GM23248 (cell line): ENCODE measurements at places on chromosomes 3 and 15. TPM values are rescaled to one million over a fixed set of nuclear protein-coding genes. Genes with fewer than 3 reads are reported as not detected.

EIF1B gene
- 81.6 and 87.4 TPM in 2 replicates for polyA plus RNA-seq

SAXO2 gene
- polyA plus RNA-seq: 0.51 and 2.0 TPM in 2 replicates

REC114 gene
- polyA plus RNA-seq: not detected in 2 replicates

BSN gene
- polyA plus RNA-seq: 0.03 and 0.08 TPM in 2 replicates

CCR9 gene
- polyA plus RNA-seq: not detected in 2 replicates

VILL gene
- 2.8 and 2.9 TPM in 2 replicates for polyA plus RNA-seq

POU1F1 gene
- not detected in 2 replicates for polyA plus RNA-seq

DNA sequence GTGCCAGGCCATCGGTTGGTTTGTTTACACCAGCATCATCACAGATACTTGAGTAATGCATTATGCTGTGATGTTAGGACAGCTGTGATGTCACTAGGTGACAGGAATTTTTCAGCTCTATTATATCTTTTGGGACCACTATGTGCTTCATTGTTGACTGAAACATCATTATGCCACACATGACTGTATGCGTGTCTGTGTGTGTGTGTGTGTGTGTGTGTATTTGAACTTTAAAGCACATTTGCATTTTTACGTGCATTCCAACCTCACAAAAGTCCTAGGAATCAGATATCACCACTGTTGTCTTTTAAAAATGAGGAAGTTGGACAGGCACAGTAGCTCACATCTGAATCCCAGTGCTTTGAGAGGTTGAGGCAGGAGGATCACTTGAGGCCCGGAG lies 223.0 kb downstream of the TBL1XR1 start:
- DNase-seq: no peak

GRCh38 chr3:57961177-57961827 lies 46.9 kb upstream of the FLNB start:
- DNase-seq: no peak

- no peak for DNase-seq
Measured at GRCh38 chr15:29092376-29093064, 177.1 kb downstream of the NSMCE3 start.

- DNase-seq: peak; percentile 14
Measured at GRCh38 chr15:95138604-95139270, 907.4 kb downstream of the MCTP2 start.

DNA sequence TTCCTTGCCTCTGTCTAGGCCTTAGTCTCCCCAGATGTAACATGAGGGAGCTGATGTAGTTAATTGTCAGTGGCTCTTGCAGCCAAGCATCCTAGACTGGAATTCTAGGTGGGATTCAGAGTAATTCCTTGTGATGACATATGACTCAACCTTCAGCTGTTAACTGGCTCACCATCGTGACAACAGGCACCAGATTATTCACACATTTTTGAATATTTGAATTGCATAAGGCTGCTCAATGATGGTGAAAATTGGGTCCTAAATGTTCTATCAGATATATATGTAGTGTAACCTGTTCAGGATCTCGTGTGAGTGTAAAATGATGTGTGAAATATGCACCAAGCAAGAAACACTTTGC lies 405.1 kb downstream of the LPP start:
- DNase-seq: peak; percentile 68

- no peak for DNase-seq
Measured at GRCh38 chr3:105927741-105928140, 58.9 kb upstream of the CBLB start.

GRCh38 chr3:146682171-146682570 lies 77.0 kb upstream of the PLSCR5 start:
- DNase-seq: peak; percentile 46

DNA sequence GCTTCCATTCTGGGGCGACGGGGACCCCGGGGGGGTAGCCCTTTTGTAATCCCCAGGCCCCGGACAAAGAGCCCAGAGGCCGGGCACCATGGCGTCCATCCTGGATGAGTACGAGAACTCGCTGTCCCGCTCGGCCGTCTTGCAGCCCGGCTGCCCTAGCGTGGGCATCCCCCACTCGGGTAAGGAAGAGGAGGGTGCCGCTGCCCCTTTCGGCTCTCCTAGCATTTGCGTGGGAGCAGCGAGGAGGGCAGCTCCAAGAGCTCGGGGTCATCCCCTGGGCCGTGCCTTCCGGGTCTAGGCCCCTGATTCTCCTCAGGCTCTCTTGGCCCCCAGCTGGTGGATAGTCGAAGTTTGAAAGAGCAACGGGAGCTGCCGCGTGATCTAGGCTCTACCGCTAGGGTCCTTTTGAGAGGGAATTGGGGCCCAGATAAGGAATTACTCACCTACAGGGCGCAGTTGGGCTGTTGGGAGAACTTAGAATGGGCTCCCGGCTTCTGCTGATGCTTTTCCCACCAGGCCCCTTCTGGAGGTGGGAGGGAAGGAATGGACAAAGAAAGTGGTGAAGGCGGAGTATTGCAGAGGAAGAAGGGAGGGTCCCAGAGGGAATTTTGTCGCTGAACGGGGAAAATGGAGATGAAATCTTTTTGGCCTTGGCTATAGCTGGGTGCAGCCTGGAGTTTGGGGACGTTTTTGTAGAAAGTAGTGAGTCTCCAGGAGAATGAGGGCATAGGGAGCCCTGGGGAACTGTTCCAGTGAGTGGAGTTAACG lies 615 bp downstream of the VPS18 start:
- DNase-seq: peak; percentile 94

GRCh38 chr3:195226900-195227447 lies 44.0 kb downstream of the XXYLT1 start:
- DNase-seq: peak; percentile 35

- DNase-seq: no peak
Measured at GRCh38 chr3:4756855-4757574, 222.2 kb upstream of the BHLHE40 start.

GRCh38 chr3:10778492-10779292 lies 37.3 kb upstream of the SLC6A11 start:
- DNase-seq: no peak

DNA sequence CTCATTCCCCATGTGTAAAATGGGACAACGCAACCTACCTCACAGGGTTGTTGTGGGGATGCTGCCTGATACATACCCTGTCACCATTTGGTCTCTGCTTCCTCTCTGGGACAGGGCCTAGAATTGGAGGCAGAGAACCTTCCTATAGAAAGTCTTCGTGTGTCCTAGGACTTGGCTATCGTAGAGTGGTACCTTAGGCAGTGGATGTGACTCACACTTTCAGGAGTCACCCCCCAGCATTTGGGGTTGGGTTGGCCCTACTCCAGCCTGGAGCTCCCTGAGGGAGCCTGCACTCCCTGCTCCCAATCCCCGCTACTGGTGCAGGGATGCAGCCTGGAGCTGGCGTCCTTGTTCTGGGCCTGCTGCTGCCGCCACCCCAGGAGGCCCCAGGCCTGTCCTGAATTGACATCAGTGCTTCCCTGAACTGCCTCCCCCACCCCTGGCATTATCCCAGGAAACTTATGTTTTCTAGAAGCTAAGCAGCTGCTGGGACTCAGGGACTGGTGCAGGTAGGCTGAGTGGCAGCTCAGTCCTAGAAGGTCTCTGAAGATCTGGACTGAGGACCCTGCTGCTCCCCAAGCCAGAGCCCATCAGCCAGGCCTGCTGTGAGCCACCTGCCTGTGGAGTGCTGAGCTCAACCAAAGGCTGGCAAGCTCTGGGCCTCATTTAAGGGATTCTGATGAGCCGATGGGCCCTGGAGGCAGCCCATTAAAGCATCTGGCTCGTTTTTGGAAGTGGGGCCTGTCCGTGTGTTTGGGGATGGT lies 9.9 kb downstream of the C15orf39 start:
- no peak for DNase-seq

GRCh38 chr3:134817297-134817696 lies 22.2 kb downstream of the EPHB1 start:
- no peak for DNase-seq

GRCh38 chr3:45109771-45110508 lies 36.2 kb downstream of the CDCP1 start:
- no peak for DNase-seq
